ENCODE measurements at places on chromosomes 11 and 22.

GRCh38 chr11:826227-826621 is 1.5 kb upstream of the CRACR2B start:
- no peak for DNase-seq

DNA sequence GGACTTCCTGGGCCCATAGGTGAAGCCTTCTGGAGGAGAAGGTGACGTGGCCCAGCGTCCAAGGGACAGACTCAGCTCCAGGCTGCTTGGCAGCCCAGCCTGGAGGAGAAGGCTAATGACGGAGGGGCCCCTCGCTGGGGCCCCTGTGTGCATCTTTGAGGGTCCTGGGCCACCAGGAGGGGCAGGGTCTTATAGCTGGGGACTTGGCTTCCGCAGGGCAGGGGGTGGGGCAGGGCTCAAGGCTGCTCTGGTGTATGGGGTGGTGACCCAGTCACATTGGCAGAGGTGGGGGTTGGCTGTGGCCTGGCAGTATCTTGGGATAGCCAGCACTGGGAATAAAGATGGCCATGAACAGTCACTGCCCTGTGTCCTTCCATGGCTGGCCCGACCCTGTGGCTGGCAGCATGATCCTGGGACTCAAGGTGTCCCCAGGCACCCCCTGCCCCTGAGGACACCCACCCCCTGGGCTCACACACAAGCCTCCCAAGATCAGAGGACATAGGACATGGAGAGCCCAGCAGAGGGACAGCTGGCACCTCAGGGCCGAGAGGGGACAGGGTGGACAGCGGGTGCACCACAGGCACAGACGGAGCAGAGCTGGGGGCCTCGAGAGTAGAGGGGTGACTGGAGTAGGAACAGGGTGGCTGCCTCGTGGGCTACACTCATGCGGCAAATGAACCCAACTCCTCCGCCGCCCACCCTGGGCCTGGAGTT is 10.1 kb downstream of the SIGIRR start:
- no peak for DNase-seq

GRCh38 chr11:57230316-57230715 is 6.7 kb downstream of the APLNR start:
- DNase-seq: no peak

GRCh38 chr11:91859666-91860065 is 365.0 kb upstream of the FAT3 start:
- no peak for DNase-seq

DNA sequence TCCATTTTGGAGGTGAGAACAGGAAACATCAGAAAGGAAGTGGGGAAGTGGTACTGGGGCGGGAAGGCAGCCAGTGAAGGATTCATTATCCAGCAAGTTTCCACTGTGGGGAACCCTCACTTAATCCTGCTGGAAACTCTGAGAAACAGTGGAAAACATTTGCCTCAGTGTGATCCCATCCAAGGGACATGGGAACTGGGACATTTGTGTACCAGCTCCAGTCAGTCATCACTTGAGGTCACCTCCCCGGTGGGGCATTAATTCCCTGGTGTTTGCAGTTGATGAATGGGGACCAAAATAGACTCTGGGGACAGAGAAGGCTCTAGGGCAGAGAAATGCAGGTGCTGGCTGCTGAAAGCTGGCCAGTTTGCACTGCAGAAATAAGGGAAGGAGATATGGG is 599.9 kb downstream of the BUD13 start:
- no peak for DNase-seq
